Activated naive CD8-positive, alpha-beta T cell treated with anti-CD3 and anti-CD28 coated beads for 36 hours (primary cell): ENCODE measurements at places on chromosomes 5 and 9. TPM values are rescaled to one million over a fixed set of nuclear protein-coding genes. Genes with fewer than 3 reads are reported as not detected.

DNA sequence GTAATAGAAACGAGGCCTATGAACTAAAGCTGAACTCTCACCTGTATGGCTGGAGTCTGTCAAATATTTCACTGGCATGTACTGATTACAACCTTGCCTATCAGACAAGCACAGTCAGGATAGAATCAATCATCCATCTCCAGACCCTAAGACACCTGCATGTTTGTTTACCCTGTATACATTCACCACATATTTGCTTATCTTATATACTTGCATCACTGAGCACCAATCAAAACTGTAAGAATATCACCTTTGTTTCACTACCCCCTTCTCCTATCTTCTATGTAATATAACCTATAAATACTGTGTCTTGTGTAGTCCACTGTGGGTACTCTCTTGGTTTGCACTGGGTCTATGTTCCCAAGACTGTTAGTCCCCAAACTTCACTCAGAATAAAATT is 1085.7 kb downstream of the TAF11L14 start:
- no peak overlapping the region for H3K4me3 ChIP-seq
- H3K27me3 ChIP-seq: no peaks in the 10 kb centered on the region
- no peak overlapping the region for H3K27ac ChIP-seq
- no peak for DNase-seq
- H3K36me3 ChIP-seq: peaks cover 13% of the 10 kb centered on the region

GRCh38 chr5:43874772-43875171 is 271.8 kb downstream of the NNT start:
- H3K4me1 ChIP-seq: no peaks in the 10 kb centered on the region
- no peak overlapping the region for H3K27ac ChIP-seq
- no peaks in the 10 kb centered on the region for H3K36me3 ChIP-seq
- H3K27me3 ChIP-seq: no peaks in the 10 kb centered on the region
- no peak overlapping the region for H3K4me3 ChIP-seq

GRCh38 chr9:128713411-128713780 is 10.5 kb downstream of the ZDHHC12 start:
- DNase-seq: no peak
- H3K36me3 ChIP-seq: no peaks in the 10 kb centered on the region
- no peaks in the 10 kb centered on the region for H3K27me3 ChIP-seq
- H3K4me3 ChIP-seq: no peak overlapping the region
- H3K4me1 ChIP-seq: no peaks in the 10 kb centered on the region

DNA sequence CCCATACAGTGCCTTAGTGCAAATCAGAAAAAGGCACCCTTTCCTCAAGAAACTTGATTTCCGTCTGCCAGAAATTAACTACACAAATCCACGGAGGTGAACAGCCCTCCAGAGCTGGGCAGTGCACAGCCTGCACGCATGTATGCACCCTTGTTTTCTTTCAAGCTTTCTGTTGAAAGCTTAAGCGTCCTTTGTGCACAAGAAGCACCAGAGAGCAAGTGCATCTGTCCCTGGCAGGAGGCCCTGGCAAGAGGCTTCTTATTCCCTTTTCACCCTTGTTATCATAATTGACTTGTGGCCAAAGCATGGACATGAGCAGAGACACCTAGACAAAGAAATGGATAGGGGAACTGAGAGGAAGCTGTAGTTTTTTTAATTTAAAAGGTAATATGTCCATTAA is 47.4 kb upstream of the ATG10 start:
- no peaks in the 10 kb centered on the region for H3K27me3 ChIP-seq
- H3K36me3 ChIP-seq: peaks cover 4% of the 10 kb centered on the region
- DNase-seq: no peak

DNA sequence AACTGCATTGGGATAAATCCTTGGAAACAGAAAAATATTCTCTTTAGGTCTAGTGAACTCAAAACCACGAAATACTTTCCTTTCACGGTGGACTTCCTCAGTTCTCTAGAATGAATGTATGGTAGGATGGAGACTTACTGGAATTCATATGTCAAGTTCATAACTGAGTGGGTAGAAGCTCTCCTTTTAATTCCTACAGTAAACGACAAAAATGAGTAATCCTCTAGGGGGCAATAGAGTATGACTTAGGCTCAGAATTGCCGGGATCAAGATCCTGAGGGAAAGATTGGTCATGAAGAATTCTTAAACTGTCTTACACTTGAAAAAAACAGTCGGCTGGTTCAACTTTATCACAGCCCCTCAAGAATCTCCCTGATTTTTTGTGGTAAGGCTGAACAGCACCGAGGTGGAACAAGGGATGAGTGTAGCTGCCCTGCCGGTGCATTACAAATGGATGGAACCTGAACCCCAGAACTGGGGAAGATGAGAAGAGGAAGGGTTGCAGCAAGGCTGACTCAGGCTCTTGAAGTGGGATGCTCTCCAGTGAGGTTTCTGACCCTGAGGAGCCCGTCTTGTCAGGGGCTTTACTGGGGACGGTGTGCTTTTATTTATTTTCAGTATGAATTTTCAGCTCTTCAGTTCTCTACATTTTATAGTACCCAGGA is 14.0 kb upstream of the LOX start:
- no peak overlapping the region for H3K4me3 ChIP-seq
- no peaks in the 10 kb centered on the region for H3K36me3 ChIP-seq
- H3K4me1 ChIP-seq: no peaks in the 10 kb centered on the region
- H3K27ac ChIP-seq: no peak overlapping the region
- no peak for DNase-seq
- peaks cover 3% of the 10 kb centered on the region for H3K27me3 ChIP-seq

GRCh38 chr9:27204578-27204977 is 92.4 kb downstream of the EQTN start:
- DNase-seq: no peak
- H3K36me3 ChIP-seq: no peaks in the 10 kb centered on the region
- H3K27me3 ChIP-seq: peaks cover 4% of the 10 kb centered on the region
- H3K27ac ChIP-seq: no peak overlapping the region
- H3K4me1 ChIP-seq: no peaks in the 10 kb centered on the region
- no peak overlapping the region for H3K4me3 ChIP-seq

- DNase-seq: no peak
- H3K4me3 ChIP-seq: no peak overlapping the region
- no peak overlapping the region for H3K27ac ChIP-seq
These were observed 75.2 kb upstream of the LMX1B start for GRCh38 chr9:126538550-126538949.

GRCh38 chr5:81794226-81794625 is 43.3 kb upstream of the SSBP2 start:
- no peaks in the 10 kb centered on the region for H3K27me3 ChIP-seq
- peaks cover 4% of the 10 kb centered on the region for H3K4me1 ChIP-seq
- no peak overlapping the region for H3K4me3 ChIP-seq
- no peaks in the 10 kb centered on the region for H3K36me3 ChIP-seq
- DNase-seq: no peak

Gene C9orf50
- total RNA-seq: not detected

Gene UBAP1
- total RNA-seq: 36.8 TPM

Gene LEAP2
- total RNA-seq: 1.8 TPM
